Naive thymus-derived CD8-positive, alpha-beta T cell (primary cell): ENCODE measurements at places on chromosomes 3 and 15.
A peak's percentile ranks its signal among the peaks of the same experiment; 100 is the strongest.

DNA sequence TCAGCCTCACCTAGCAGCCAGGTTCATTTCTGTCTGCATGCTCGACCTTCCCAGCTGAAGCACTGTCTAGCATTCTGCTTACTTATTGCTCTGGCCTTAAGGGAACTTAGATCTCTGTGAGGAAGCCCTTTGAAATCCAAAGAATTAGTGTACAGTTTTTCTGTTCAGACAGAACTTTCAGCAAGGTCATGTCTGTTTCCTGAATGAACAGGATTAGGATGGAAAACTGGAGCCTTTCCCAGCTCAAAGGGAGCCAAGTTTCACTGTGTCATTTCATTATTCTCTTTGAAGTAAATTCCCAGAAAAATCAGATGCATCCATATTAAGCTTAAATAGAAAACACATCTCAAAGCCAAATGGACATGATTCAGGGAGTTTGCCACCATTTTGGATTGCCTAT is 457.3 kb upstream of the KCNMB2 start:
- no peak for DNase-seq

DNA sequence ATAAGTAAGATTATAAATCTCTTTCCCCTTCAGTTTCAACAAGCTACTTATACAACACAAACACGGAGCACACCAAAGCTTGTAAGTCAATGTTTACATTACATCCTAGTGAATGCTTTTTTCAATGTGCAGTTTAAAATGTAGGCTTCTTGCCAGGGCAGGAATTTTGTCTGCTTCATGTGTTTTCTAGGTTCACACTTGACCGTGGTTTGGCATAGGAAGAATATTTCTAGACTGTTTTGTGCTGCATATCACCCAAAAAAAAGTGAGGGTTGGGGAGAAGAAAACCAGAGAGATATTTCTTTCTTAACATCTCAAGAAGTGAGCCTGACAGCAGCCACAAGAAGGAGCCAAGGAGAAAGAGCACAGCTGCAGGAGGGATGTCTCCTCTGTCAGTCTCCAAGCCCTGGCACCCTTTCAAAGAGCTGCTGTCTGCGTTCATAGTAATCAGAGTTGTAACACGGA is 255.8 kb downstream of the MEIS2 start:
- no peak for DNase-seq

- DNase-seq: no peak
Observed at GRCh38 chr3:118501152-118501551, 533.5 kb downstream of the IGSF11 start.

- DNase-seq: no peak
Observed at GRCh38 chr3:159929171-159930141, 59.2 kb upstream of the IL12A start.

GRCh38 chr3:55709411-55710012 is 222.4 kb upstream of the WNT5A start:
- no peak for DNase-seq

DNA sequence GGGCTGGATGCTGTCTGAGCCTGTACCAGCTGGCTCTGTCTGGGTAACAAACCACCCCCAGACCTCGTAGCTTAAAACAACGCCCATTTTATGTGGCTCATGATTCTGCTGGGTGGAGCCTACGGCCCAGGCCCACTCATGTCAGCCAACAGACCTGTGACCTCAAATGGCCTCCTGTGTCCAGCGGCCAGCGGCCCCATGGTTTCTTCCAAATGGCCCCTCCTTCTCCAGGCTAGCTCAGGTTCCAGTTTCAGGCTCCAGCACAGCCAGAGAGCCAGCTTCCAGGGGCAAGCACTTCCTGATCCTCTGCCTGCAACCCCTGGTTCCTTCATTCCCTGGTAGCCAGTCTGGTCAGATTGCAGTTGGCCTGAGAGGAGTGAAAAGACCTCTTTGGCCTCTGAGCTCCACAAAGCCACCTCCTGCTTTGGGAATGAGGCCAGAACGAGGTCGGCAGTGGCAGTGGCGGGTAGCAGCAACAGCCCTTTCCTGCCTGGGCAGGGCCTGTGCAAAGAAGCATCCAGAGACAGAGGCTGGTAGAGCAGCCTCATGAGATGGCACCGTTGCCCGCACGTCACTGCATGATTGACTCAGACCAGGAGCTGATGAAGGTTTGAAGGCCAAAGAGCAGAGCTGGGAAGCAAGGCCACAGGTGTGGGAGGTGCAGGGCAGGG is 21.0 kb upstream of the PLXNA1 start:
- DNase-seq: no peak

GRCh38 chr3:21020681-21021080 is 730.3 kb downstream of the ZNF385D start:
- DNase-seq: no peak

DNA sequence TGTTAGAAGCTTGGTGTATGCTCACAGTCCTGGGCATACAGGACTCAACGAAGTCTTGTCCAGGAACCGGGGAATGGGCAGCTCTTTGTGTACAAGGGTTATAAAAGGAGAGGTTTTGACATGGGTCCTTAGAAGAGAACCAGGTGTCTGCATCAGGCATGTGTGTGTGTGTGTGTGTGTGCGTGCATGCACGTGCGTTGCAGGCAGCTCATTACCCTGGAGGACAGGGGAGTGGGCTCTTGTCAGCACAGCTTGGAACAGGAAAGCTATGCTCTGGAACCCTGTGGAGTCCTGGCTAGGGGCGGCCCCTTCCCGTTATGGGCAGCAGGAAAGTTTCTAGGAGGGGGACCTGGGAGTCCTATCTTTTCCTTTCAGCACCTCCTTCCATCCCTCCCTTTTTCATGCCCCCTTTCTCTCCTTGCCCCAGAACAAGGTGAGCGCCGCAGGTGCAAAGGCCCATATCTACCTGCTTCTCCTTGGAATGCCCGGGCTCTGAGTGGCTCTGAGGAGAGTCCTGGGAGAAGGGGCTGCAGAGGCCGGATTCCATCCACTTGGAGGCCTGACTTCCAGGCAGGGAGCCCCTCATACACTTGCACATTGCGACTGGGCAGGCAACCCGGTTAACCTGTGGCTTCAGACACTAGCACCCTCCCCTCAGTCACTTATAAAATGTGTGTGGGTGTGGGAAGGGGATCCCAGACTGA is 33.9 kb upstream of the LCTL start:
- no peak for DNase-seq

DNA sequence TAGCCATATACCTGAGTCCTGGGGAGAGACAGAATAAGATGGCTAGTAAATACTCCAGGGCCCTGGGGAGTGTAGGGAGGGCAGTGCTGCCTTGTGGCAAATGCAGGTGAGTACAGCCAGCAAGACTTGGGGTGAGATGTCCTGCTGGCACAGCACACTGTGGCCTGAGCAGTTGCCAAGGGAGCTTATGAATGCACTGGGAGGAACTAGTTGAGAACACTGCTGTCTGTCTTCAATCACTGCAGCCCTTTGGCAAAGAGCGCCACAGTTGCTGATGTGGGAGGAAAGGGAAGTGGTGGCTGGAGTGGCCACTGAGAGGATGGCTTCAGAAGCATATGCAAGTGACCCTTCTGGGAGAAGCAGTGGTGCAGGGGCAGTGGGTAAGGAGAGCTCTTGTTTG is 264.6 kb downstream of the RORA start:
- DNase-seq: no peak

DNA sequence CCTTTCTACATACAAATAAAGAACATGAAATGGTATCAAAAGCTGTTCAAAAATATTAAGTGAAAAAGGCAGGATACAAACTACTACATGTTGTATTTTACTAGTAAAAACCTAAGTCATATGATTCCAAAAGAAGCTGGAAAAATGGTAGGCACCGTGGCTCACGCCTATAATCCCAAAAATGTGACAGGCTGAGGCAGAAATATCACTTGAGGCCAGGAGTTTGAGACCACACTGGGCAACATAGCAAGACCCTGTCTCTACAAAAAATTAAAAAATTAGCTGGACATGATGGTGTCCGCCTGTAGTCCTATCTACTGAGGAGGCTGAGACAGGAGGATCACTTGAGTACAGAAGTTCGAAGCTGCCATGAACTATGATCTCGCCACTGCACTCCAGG is 1.7 kb downstream of the EMC7 start:
- DNase-seq: no peak

DNA sequence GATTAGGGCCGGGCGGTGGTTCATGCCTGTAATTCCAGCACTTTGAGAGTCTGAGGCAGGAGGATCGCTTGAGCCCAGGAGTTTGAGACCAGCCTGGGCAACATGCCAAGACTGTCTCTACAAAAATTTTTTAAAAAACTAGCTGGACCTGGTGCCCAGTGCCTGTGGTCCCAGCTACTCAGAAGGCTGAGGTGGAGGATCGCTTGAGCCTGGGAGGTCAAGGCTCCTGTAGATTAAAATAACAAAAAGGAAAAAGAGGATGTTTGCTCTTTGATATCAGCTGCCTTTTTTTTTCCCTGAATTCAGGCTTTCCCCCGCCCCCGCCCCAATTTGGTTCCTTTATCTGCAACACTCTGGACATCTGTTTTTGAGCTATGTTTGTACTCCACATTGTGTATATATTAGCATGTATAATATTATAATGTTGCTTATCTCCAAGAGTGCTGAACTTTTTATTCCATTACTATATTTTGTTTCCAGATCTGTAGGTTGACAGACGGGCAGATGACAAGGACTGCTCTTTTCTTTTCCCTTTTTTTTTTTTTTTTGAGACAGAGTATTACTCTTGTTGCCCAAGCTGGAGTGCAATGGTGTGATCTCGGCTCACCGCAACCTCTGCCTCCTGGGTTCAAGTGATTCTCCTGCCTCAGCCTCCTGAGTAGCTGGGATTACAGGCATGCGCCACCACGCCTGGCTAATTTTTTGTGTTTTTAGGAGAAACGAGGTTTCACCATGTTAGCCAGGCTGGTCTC is 4.6 kb downstream of the SNAP23 start:
- DNase-seq: no peak

DNA sequence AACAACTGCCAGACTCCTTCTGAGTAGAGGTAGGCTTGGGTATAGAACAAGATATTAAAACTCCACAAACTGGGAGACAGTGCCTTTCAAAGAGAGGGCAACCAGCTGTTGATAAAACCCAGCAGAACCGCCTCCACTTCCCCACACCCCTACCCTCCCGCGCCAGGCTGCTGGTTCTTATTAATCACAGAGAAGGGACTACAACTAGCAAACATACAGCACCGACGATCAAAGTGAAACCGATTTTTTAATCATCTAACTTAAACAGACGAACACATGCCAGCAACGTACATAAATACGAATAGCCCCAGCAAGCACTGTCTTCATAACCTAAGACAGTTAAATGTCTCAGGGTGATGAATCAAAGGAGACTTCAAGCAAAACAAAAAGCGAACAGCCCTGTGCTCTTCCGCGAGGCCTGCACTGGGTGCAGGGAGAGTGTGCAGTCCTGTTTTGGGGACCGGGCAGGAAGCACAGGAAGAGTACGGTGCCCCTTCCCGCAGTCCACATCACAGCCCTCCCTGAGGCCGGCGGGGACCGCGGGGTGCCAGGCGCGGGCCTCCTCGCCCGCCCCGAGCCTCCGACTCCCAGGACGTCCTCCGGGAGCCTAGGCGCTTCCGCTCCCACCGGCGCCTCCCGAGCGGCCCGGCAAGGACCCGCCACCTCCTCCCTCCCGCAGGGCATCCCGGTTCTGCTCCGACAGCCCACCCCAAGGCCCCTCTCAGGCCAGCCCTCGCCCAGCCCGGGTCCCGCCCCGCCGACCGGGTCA is 75.1 kb upstream of the VGLL4 start:
- peak; percentile 39 for DNase-seq

GRCh38 chr3:31178467-31178866 is 284.0 kb upstream of the GADL1 start:
- no peak for DNase-seq

DNA sequence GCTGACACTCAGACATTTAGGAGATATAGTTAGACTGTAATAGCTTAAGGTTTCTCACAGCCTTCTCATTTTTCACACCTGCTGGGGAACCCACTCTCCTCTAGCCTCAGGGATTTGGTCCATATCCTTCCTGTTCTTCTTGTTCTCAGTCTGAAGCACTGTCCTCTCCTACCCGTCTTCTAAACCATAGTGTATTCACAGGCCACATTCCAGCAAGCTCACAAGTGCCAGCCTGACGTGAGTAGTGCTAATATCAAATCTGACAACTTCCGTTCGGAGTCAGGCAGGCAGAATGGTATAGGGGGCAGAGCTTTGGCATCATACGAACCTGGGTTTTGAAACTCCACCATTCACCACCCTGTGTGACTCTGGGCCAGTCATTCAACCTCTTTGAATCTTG is 6.9 kb upstream of the CA12 start:
- no peak for DNase-seq

DNA sequence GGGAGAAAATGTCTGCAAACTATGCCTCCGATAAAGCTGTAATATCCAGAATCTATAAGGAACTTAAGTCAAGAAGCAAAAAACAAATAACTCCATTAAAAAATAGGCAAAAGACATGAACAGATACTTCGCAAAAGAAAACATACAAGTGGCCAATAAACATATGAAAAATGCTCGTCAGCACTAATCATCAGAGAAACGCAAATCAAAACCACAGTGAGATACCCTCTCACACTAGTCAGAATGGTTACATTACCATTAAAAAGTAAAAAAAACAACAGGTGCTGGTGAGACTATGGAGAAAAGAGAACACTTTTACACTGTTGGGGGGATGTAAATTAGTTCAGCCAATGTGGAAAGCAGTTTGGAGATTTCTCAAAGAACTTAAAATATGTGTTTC is 498.5 kb upstream of the GRM7 start:
- no peak for DNase-seq

- DNase-seq: no peak
Observed at GRCh38 chr15:94238539-94239118, 7.3 kb downstream of the MCTP2 start.

GRCh38 chr3:38755130-38755529 is 60.9 kb downstream of the SCN10A start:
- no peak for DNase-seq

GRCh38 chr15:89197503-89197971 is 23.8 kb downstream of the RLBP1 start:
- DNase-seq: no peak

- DNase-seq: no peak
Observed at GRCh38 chr3:52402101-52402521, 42.8 kb downstream of the SEMA3G start.

DNA sequence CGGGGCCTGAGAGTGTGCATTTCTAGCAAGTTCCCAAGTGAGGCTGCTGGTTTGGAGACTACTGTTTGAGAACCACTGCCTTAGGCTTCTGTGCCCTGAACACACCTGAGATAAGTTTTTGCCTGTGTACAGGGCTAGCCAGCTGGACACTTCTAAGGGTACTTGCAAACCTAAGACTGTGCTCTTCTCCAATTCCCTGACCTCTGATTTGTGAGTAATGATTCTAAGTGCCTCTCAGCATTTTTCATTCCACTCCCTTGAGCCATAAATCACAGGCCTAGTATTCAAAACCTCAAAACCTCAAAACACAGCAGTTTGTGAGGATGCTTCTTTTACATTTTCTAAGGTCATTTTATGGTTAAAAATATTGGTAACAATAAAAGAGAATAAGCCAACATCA is 148.4 kb downstream of the CHST2 start:
- no peak for DNase-seq

DNA sequence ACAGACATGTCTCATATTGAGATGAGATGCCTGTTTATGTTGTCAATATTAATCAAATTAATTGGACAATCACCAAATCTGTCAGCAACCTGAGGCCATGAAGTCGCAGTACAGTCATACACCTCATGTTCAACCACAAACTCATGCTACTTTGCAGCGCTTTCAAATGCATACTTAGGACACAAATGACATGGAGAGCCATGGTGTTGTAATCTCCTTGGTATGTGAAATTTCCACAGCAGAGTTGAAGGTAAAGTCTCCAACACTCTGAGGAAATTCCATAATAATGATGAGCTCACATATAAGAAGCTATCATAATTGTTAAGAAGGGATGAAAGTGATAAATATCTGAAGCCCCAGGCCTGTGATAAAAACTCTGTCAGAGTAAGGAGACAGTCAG is 873.9 kb downstream of the MCTP2 start:
- no peak for DNase-seq

GRCh38 chr3:25338158-25338725 is 89.8 kb upstream of the RARB start:
- no peak for DNase-seq
